Fibroblast of skin of scalp (primary cell): ENCODE measurements at places on chromosomes 2 and 18.

GRCh38 chr2:181178823-181179412 is 198.5 kb downstream of the UBE2E3 start:
- no peak for DNase-seq

DNA sequence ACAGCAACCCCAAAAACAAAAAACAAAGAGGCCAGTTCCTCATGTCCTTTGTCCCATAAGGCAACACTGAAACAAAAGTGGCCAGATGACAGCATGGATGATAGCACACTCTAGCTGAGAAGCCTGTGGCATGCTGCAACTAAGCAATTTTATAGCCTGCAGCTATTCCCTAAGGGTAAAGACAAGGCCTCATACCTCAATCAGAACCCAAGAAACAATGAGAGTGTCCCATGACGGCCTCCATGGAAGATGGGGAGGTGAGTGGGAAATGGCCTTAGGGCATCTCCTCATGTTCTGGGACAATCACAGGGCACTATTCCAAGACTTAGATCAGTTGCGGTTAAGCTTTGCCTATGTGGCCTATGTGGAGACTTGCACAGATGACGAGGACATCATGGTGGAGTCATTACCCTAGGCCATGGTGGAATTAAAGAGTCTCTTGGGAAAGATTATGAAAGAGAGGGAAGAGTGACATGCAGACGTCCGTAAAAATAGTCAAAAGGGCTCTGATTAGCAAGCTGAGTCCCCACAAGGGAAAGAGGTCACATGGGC is 103.1 kb downstream of the INO80D start:
- no peak for DNase-seq

DNA sequence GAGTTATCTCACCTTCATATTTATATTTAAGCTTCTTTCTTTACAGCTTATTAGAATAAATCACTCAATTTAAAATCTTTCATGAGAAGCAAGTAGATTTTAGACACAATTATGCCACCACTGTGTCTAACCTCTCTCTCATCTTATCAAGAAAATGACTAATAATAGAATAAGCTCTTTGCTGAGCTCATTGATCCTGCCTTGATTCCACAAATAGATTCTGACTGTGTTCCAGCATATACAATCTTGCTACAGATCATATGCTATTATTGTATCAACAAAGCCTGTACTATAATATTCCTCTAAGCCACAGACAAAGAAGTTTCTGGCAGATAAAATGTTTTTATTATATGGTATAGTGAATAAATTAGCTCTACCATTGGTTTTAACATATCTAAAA is 168.7 kb upstream of the GULP1 start:
- DNase-seq: no peak

DNA sequence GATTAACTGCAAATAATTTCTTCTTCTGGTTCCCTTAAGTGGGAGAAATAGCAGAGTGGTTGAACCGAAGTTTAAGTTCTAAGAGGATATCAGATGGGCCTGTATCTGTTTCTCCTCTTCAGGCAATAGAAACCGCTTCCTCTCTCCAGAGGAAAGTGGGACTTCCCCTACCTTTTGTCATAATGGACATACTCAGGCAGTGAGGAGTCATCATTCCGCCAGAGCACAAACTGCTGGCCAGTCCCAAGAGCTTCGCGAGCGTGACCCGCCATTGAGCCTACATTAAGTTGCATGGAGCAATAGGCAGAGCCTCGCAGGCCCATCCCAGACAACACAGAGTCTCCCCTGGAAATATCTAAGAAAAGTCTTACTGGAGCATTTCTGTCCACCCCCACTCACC is 158.9 kb downstream of the LDLRAD4 start:
- DNase-seq: no peak

DNA sequence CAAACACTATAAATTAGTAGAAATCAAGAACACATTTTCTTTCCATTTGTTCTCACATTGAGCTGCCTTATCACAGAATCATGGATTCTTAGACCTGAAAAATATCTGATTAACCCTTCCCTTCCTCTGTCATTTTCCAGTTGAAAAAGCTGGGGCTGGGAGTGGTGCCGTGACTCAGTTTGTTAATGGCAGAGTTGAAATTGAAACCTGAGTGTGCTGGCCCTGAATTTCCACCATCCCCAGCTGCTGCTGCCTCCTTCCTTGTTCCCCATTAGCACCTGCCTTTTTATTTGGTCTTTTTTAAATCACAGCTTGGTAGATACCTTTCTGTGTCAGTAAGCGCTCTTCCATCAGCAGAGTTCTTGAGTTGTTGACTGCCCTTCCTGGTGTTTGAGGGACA is 10.6 kb downstream of the FARP2 start:
- DNase-seq: no peak

DNA sequence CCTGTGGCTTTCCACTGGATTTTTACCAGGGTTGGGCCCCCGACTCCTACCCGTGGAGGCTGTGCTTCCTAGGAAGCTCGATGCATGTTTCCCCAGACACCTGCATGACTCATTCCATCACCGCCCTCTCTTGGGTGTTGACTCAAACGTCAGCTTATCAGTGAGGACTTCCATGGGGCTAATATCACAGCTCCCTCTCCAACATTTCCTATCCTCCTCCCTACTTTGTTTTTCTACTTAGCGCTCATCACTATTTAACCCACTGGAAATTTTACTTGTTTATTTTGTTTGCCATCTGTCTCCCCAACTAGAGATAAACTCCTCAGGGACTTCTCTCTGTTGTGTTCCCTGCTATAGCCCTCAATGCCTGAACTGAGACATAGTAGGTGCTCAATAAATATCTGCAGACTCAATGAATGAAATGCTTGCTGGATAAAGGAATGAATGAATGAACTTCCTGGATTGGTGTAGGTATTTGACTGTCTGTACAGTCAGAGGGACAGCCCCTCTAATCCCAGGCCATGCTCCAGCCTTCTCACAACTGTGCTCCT is 89.7 kb upstream of the MSH2 start:
- no peak for DNase-seq

DNA sequence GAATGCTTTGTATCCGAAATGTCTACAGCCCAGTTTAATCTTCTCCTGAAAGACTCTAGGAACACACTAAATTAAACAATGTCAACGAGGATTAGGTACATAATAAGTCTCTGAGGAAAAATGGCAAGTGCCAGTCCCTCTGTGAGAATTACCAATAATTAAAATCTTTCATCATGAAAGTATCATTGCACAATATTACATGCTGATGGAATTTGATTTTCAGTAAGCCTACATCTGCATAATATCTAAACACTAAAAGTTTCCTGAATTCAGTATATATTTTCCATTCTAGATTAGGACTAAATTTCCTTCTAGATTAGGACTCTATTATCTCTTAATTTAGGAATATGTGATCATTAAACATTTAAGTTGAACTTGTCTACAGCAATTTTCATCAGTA is 132.1 kb downstream of the LRP2 start:
- DNase-seq: no peak

- no peak for DNase-seq
These were observed 9.1 kb downstream of the KCNF1 start for GRCh38 chr2:10920764-10921388.

DNA sequence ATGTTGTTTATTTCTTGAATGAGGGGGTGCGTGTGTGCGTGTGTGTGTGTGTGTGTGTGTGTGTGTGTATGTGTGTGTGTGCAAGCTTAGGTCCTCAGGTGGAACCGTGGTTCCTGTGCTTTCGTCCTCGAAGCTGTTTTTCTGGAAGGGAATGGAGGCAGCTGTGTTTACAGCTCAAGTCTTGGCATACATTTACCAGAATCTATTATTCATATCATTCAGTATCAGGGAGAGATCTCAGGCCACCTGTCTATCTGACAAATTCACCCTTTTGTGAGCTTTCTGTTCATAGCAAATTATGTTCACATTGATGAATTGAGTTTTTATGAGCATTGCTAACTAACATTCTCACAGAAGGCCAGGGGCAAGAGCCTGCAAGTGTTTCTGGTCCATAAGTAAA is 550.4 kb downstream of the ARHGAP15 start:
- DNase-seq: no peak

DNA sequence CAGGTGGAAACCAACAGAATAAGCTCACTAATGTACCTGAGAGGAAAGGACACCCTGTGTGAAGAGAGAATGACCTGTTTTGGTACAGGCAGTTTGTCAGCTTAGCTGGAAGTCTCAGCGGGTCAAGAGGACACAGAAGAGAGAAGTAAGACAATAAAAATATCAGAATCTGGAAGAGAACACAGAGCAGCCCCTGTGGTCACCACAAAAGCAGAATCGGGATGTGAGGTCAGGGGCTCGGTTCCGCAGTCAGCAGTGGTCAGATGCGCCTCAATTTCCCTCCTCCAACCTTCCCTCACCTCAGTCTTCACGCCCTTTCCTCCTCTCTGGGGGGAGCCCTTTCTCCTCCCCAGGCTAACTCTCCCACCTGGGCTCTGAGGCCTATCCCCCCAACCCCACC is 122.9 kb downstream of the AFF3 start:
- DNase-seq: no peak

DNA sequence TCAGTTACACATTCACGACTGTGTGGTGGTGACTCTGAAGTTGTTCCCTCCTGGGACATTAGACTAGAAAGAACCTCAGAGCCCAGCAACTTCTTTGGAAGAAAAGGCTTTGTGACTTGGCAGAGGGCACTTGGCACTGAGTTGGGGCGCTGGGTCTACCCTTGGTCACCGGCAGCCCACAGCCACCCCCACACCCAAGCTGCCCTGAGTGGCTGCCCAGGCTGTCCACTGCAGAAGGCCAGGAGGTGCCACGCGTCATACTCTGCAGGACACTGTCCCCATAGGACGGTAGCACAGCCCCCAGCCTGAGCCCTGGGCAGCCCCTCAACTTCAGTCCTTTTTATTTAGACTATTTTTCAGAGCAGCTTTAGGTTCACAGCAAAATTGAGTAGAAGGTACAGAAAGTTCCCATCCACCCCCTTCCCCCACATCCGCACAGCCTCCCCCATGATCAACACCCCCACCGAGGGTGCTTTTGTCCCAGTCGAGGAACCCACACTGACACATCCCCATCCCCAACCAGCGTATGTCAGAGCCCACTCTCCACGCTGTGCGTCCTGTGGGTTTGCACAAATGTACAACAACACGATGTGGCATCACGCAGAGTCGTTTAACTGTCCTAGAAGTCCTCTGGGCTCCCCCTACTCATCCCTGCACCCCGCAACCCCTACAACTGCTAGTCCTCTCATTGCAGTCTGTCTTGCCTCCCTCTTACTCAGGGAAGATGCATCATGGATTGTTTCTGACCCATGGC is 1.1 kb downstream of the PRLH start:
- no peak for DNase-seq

GRCh38 chr2:147352264-147353071 is 492.4 kb upstream of the ACVR2A start:
- no peak for DNase-seq

DNA sequence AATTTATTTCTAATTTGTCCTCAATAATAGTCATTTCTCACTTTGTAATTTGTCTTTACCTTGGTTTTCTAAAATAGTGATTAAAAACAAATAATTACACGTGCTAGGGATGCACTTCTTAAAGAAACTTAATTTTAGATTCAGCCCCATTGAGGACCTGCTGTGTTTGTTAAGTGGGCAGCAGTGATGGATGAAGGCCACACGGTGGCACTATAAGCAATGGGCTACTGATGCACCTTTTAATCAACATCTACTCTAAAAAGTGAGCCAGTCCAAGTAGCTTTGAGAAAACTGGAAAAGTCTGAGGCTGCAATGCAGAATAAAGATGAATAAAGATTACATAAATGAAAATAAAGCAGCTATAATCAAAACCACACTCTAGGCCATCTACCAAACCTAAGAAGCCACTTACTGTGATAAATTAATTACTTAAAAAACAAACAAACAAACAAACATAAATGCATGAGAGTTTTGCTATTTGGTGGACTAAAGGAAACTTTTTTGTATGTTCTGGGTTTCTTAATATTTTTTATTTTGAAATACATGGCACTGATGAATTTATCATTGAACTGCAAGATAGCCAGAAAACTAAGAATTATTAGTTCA is 89.3 kb downstream of the PDE11A start:
- DNase-seq: peak; percentile 49

DNA sequence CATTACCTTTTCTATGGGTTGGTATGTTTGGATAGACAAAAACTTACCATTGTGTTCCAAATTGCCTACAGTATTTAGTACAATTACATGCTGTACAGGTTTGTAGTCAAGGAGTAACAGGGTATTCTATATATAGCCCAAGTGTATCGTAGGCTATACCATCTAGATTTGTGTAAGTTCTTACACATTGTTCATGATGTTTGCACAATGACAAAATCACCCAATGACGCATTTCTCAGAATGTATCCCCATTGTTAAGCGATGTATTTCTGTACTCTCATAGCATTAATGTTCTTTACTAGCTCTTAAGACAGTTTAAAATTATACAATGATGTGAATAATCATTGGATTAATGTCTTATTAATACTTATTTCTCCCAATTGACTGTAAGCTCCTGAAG is 16.7 kb downstream of the TACR1 start:
- DNase-seq: no peak

DNA sequence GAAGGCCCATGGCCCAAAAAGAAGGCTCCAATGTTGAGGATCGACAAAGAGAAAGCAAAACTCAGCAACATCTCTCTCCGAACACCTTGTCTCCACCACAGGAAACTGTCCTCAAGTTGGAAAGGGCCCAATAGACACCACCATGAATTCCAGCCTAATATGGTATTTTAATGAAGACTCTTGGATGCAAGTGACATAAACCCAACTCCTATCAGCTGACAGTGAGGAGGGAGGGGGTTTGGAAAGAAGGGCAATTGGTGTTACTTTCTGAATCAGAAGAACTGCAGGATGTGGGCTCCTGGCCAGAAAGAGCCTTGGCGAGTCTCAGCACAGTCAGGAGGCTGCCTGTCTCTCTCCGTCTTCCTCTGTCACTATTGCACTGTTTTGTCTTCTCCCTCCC is 40.3 kb upstream of the SIGLEC15 start:
- DNase-seq: peak; percentile 78

DNA sequence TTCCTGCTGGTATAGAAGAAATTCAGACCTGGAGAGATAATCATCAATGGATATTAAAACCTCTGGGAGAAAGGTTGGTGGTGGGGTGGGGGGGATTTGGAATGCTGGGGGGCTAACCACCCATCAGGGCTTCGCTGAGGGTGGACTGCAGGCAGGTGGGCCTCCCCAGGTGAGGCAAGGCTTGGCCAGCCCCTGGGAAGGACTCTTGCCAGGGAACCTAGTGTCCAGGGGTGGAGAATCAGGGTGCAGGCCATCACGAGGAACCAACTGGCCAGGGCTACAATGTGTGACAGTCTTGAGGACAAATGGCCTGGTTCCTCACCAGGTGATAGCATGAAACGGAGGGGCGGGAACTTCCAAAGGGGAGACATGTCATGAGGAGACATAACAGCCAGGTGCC is 11.8 kb downstream of the RAB11FIP5 start:
- DNase-seq: no peak

DNA sequence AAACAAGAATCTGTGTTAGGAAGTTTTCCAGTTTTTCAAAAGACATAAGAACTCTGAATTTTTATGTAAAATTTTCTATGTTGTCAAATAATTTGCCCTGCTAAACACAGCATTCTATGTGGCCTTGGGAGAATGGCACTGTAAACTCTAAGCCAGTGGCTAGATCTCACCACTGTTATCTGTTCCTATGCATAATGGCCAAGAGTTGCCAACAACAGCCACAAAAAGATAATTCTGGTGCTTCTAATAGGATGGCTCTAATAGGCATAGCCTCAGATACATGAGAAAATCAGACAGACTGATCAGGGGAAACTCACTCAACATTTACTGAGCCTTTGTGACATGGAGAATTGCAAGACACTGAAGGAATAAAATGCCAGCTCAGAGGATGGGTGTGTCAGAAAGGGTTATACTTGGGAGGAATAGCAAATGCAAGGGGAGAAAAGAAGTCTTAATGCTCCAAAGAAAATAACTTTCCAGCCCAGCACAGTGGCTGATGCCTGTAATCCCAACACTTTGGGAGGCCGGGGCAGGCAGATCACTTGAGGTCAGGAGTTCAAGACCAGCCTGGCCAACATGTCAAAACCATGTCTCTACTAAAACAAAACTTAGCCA is 63.7 kb downstream of the COBLL1 start:
- no peak for DNase-seq
